RCC 7860 (cell line): ENCODE measurements at places on chromosomes 5 and 9.

GRCh38 chr5:175728316-175728715 is 70.4 kb downstream of the HRH2 start:
- no peak for DNase-seq

GRCh38 chr5:151298063-151298855 is 5.3 kb downstream of the SLC36A3 start:
- peak; percentile 10 for DNase-seq

- no peak for DNase-seq
Measured at GRCh38 chr5:174239718-174240117, 194.2 kb downstream of the NSG2 start.

GRCh38 chr5:72509401-72509800 is 2.2 kb upstream of the ZNF366 start:
- no peak for DNase-seq

GRCh38 chr5:177355868-177356168 is 1.9 kb upstream of the RGS14 start:
- DNase-seq, result no peak

GRCh38 chr5:159827861-159828260 is 88.4 kb upstream of the ADRA1B start:
- DNase-seq, result no peak

DNA sequence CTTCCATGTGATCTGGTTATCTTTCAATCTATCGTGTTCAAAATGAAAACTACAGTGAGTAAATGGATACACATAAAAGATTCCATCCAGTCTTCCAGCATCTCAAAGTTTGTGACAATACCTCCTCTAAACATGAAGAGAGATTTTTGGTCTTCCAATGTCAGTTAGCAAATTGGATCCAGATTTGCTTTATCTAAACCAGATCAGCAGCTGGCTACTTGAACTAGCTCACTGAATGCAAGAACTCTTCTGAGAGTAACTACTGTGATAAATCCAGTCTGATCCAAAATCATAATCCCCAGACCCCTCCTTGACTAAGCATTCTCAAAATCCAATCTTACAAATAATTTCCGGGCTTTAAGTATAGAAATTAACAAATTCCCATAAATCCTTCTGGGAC is 2177.9 kb upstream of the C9orf72 start:
- DNase-seq, result no peak

DNA sequence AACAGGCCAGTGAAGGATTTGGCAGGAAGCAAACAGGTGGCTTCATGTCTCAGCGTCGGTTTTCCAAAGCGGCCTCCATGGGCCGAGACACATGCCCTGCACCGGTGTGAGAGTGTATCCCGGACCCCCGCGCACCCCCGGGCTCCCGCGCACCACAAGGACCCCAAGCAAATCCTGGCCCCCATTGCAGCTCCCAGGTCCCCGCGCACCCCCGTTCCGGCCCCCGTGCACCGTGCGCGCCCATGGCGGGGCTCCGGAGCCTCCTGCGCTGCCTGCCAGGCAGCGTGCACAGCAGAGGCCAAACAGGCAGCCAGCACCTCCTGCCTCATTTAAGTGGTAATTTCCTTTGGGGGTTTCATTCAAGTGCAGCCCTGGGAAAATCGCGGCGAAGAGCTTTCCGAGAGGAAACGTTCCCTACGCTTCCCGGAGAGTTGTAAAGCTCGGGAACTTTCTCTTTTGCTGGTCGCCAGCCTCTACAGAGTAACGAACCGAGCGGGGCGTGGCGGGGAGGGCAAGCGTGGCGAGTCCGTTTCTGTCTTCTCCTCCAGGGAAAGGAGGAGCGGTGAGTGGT is 145.5 kb upstream of the SLC24A2 start:
- DNase-seq, result no peak

GRCh38 chr5:6584101-6584645 is 48.7 kb downstream of the NSUN2 start:
- DNase-seq, result no peak

DNA sequence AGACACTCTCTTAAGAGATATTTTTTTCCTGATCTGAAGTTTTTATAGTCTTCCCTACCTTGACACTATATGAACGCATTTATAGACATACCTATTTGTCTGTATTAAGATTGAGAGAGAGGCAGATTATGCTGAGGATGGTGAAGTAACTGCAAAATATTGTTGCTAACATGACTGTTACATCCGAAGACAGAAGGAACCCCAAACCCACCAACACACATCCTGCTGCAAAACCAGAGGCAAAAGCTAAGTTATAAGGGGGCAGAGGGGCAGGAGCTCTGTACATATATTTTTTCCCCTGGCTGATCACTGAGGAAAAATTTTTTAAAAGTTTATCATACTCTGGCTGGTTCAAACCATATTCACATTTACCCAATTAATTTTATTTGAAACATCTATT is 279.0 kb downstream of the MLLT3 start:
- DNase-seq, result no peak

GRCh38 chr9:89145097-89145496 is 33.5 kb downstream of the SHC3 start:
- no peak for DNase-seq

GRCh38 chr5:123512611-123513461 is 859 bp downstream of the CSNK1G3 start:
- DNase-seq, result peak; percentile 11
